IMR-90 (cell line): ENCODE measurements at places on chromosomes 7 and 10.

- DNase-seq = no peak
These were observed 227.7 kb downstream of the MGMT start for GRCh38 chr10:129694691-129695243.

DNA sequence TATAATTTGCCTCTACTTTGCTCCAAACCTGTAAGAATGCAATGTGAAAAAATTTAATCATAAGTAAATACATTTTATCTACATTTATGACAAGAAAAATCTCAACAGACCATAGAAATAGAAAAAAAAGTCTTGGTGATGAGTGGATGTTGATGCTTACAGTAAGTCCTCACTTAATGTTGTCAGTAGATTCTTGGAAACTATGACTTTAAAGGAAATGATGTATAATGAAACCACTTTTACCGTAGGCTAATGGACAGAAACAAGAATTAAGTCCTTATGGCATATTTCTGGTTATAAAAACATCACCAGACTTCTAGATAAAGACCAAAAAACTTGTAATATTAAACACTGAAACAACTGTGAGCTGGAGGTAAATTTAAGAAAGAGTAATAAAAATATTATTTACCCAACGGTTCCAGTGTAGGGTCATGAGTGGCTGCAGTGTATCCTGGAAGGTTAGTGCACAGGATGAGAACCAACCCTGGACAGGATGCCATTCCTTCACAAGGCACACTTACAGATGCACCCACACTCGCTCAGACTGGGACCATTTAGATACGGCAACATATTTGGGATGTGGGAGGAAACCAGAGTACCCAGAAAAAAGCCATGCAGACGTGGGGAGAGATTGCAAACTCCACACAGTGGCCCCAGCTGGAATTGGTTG lies 76.3 kb downstream of the GLCCI1 start:
- DNase-seq = no peak

- DNase-seq = no peak
These were observed 57.8 kb downstream of the MICU1 start for GRCh38 chr10:72567889-72568640.

GRCh38 chr7:127807829-127808228 lies 155.8 kb downstream of the SND1 start:
- no peak for DNase-seq

DNA sequence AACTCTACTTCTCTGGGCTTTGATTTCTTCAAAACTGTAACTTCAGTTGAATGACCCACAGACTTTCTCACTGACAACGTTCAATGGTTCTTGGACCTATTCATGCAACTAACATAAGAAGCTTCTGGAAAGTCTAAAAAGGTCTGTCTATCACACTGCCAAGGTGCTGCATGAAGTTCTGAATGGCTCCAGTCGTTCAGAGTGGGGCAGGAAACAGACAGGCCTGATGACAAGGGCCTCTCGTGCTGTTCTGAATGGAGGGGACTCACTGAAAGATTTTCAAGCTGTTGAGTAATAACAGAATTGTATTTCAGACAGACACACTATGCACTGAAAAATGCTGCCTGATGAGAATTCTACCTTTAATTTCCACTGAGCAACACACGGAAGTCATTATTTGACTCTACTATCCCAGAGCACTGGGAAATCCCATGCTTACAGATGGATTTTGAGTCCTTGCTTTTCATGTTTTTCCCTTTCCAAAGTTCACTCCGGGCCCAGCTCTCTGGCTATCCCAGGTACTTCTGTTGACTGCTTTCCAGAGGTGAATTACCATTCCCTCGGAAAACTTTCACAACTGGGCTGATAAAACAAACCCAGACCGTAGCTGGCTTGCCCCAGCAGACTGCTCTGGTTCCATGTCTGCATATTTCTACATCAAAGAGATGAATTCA lies 204.9 kb upstream of the FRMD4A start:
- DNase-seq = no peak
